Left lung (tissue), 14 donors: ENCODE measurements at places on chromosomes 5 and 9.
A peak's percentile ranks its signal among the peaks of the same experiment; 100 is the strongest.

DNA sequence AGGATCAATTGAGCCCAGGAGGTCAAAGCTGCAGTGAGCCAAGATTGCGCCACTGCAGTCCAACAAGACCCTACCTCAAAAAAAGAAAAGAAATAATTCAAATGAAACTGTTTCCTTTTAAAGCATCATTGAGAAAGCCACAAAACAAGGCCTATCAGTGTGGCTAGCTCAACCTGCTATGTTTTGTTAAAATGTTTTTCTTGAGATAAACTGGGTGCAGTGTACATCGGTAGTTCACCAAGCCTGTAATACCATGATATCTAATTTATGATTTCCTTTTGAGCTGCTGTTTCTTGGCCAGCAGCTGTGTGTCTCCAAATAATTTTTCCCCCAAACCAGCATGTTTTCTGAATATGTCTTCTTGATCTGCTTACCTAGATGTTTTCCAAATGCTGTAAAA lies 97.3 kb upstream of the GOLGA1 start:
- DNase-seq = no peak

DNA sequence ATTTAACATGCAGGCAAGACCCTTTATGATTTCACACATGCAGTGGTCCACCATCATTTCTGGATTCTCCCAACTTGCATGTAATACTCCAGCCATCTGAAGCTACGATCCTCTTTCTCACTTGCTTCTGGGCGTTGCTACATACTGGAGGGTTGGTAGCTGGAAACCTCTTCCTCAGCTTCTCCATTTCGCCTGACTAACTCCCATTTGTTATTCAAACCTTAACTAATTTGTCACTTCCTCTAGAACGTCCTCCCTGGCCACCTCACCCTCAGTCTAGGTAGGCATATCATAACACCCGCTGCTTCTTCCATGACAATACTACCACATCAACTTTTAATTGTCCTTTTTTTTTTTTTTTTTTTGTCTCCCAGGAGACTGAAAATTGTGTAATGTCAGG lies 72.6 kb upstream of the EQTN start:
- no peak for DNase-seq

GRCh38 chr5:73446631-73447529 lies 1.7 kb downstream of the FOXD1 start:
- DNase-seq = no peak

DNA sequence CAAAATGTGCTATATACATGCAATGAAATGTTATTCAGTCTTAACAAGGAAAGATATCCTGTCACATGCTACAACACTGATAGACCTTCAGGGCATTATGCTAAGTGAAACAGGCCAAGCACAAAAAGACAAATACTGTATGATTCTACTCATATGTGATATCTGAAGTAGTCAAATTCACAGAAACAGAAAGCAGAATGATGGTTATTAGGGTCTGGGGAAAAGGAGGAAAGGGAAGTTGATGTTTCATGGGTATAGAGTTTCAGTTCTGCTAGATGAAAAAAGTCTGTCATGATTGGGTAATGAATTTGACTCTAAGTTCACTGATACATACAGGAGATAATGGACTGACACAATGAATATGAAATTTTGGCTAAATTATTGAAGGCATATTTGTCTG lies 11.2 kb upstream of the RIC1 start:
- DNase-seq = no peak

- peak; percentile 88 for DNase-seq
Observed at GRCh38 chr9:25677301-25678146, 720 bp downstream of the TUSC1 start.

DNA sequence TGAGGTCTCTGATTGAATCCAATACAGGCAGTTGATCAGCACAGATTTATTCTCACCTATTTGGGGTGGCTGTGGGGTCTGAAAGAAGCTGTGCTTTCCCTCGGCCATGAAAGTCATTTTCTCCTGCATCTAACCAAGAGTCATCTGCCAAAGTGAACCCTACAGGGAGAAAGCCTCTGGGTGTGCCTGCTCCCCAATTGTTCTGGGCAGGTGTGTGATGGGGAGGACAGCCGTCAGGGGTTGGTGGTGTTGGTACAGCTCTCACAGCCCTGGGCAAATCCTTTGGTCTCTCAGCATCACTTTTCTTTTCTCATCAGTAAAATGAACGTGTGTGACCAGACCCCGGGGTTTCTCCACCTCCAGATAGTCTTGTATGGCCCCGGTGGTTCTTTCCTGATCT lies 2.5 kb downstream of the PHF2 start:
- no peak for DNase-seq
